ENCODE measurements at places on chromosomes 6 and 20.

- DNase-seq = peak; percentile 37
These were observed 124.3 kb downstream of the IPCEF1 start for GRCh38 chr6:154232013-154232910.

GRCh38 chr6:135233686-135234491, 52.8 kb downstream of the MYB start:
- DNase-seq = no peak

DNA sequence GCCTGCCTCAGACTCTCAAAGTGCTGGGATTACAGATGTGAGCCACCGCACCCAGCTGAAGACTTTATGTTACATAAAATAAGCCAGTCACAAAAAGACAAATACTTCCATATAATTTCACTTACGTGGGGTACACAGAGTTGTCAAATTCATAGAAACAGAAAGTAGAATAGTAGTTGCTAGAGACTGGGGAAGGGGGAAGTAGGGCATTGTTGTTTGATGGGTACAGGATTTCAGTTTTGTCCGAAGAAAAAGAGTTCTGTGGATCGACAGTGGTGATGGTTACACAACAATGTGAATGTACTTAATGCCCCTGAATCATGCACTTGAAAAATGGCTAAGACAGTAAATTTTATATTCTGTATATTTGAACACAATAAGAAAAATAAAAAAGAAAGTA, 41.6 kb upstream of the ANKEF1 start:
- no peak for DNase-seq

DNA sequence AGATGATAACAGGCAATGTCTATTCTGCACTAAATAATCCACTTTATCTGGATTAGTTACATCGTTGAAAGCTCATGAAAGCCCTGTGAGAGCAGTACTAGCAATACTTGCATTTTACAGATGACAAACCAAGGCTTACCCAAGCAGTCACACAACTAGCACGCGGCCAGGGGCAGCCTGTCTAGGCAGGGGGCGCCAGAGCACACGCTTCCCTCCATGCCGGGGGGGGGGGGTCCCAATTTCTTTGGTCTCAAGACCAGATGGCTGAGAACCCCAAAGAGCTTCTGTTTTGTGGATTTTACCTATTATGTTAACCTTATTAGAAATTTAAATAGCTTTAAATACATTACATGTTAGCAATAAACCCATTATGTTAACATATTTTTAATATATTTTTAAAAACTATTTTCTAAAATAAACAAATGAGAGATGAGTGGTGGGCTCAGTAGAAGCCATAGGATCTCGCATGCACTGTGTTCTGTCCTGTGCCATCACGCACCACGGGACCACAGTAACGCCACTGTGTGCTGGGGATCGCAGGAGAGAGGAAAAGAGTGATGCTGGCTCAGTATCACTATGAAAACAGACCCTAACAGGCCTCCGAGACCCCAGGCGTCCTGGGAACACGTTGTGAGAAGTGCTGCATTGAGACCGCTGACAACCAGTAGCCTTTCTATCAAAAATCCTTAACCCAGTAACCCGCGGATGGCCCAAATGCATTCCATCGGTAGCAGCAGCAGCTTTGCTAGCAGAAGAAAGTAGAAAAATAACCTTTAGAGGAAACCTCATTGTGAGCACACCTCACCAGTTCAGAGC, 5.3 kb upstream of the PRR18 start:
- peak; percentile 21 for DNase-seq

DNA sequence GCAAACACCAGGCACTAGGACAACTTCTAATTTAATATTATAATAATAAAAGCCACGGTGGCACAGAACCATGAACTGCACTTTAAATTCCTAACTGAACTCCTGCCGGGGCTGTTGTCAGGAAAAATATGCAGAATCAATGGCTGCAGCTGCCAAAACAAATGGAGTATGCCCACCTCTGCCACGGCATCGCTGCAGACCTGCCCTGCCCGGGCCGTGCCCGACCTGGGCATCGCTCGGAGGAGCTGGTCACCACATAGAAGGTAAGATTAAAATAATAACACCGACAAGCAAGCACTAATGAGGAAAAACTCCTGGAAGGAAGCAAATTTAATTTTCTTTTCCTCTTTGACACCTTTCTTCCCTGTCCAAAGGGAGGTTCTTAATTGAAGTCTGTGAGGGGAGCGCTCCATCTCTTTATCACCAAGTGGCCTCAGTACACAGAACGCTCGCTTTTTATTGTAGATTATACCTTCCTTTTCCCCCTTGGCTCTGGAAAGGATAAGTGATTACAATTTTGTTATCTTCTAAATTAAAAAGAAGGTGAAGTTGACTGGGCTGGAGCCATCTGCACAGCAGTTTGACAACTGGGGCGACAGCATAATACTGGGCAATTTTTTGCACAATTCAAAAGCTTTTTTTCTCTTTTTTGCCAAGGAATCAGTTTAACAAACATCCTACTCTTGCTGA, 351.3 kb downstream of the ZFAND3 start:
- no peak for DNase-seq

DNA sequence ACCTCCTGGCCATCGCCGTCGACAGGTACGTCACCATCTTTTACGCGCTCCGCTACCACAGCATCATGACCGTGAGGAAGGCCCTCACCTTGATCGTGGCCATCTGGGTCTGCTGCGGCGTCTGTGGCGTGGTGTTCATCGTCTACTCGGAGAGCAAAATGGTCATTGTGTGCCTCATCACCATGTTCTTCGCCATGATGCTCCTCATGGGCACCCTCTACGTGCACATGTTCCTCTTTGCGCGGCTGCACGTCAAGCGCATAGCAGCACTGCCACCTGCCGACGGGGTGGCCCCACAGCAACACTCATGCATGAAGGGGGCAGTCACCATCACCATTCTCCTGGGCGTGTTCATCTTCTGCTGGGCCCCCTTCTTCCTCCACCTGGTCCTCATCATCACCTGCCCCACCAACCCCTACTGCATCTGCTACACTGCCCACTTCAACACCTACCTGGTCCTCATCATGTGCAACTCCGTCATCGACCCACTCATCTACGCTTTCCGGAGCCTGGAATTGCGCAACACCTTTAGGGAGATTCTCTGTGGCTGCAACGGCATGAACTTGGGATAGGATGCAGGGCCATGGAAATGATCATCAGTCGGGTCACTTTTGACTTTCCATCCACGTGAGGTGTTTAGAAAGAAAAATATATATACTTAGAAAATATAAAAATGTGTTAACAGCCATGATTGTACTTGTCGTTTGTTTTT, 868 bp downstream of the MC3R start:
- peak; percentile 6 for DNase-seq

- no peak for DNase-seq
These were observed 85.7 kb downstream of the DCDC2 start for GRCh38 chr6:24272148-24272547.

DNA sequence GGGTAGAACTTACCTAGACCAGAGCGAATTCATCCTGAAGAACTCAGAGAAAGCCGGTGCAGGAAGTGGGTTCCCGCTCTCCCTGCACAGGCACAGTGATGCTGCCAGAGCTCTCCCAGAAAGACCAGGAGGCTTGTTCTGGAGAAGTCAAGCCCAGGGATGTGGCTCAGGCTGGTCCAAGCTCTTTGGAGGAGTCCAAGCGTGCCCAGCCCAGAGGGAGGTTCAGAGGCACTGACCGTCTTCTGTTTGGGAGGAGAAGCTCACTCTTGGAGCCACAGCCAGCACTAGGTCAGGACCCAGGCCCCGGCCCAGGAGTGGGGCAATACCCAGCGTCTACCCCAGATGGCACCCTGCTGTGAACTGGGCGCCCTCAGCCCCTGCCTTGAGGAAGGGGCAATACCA, 1.5 kb upstream of the PMEPA1 start:
- DNase-seq = no peak

DNA sequence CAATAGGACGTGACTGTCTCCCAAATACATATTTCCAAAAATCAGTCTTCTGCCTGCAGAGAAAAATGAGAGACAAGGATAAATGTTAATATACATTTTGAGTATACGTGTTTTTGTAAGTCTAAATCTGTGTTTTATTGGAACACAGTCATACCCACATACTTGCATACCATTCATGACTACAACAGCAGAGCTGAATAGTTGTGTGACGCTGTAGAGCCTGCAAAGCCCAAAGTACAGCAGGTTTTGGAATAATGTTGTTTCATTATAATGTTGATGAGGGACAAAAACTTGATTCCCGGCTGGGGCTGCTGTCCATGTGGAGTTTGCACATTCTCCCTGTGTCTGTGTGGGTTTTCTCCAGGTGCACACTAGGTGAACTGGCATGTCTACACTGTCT, 23.8 kb upstream of the FBXO9 start:
- peak; percentile 86 for DNase-seq

GRCh38 chr6:5541751-5542432, 280.6 kb downstream of the FARS2 start:
- DNase-seq = peak; percentile 75

GRCh38 chr6:30144811-30145210, 8.9 kb downstream of the TRIM40 start:
- no peak for DNase-seq

DNA sequence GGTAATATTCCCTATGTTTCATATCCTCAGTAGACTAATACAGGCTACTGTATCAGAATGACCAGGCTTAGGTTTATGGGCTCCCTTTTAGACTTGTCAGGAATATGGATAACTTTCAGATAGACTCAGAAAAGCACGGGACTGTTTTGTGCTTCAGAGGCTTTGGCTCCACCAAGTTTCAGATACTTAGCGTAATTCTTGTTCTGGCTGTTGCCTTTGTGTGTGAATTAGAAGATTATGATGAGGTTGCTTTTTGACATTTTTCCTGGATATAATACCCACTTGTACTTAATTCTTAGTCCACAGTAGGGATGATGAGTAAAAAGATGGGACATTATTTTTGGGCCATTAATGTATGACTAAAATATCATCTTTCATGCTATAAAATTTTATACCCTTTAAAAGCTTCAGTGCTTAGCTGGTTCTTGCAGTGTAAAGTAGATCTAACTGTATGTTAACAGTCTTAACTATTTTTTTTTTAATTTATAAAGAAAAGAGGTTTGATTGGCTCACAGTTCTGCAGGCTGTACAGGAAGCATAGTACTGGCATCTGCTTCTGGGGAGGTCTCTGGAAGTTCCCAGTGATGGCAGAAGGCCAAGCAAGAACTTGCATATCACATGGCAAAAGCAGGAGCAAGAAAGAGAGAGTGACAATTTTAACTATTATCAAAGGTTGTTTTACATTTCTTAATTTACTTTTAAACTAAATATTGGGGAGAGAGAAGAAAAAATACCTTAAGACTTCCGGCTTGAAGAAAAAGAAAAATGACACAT, 120.7 kb downstream of the ZFAND3 start:
- DNase-seq = peak; percentile 54

DNA sequence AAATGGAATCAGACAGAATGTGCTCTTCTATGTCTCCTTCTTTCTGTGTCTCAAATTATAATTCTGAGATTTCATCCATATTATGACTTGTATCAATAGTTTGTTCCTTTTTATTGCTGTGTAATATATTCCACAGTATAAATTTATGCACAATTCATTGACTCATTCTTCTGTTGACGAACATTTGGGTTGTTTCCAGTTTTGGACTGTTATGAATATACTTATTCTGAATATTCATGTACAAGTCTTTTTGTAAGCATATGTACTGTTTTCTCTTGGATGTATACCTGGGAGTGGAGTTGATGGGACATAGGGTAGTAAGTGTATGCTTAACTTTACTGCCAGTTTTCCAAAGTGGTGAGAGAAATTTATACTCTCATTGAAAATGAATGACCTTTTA, 28.1 kb upstream of the TRAF3IP2 start:
- DNase-seq = no peak

GRCh38 chr6:100084316-100084990, 90.4 kb upstream of the MCHR2 start:
- DNase-seq = peak; percentile 95

DNA sequence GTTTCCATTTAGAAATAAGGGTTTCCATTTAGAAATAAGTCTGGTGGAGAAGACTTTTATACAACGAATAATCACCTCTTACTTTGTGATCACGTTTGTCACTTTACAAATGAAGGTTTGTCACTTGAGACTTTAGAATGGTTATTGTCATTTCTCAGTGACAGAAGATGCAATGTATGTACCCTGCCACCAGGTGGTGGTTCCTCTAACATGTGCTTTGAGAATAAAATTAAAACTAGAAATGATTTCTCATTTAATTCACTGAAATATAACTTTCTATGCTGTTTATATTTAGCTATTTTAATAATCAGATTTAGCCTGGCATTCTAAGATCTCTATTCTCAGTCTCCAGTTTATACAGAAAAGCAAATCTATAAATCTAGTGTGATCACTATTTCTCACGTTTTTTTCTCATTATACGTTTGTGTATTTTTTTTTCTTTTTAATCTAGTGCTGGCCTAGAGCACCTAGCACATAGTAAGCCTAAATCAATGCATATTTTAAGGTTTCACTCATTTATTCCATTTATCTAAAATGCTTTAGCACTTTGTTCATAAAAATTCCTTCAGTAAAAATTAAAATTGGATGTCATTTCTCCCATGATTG, 57.4 kb upstream of the TFAP2D start:
- DNase-seq = no peak

DNA sequence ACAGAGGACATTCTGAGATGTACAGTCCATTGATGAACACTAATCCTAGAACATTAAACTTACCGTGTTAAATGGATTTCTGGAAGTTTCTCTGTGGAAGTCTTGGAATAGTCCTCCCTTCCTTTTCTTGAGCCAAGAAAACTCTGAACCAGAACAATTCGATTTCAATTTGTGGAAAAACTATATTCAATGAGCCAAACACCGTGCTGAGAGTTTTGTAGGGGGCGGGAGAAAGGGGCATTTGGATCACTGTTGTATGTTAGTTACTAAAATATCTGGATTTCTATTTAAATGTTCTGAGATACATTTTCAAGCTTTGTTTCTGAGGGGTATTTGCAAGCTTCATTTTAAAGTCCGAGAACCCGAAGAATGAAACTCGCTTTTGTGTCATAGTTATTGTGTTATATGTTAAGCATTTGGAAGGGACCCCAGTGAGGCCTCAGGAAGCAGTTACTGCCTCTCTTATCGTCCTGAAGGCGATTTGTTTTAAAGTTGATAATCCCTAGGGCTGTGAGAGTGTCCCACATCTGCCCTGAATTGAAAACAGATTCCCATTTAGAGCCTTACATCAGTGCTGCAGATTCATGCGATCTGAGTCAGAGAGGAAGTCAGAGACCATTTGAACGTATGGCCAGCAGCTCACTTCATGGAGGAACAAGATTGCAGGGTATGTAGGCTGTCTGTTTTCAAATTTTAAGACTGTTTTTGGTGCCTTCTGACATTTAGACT, 70.8 kb upstream of the SASH1 start:
- peak; percentile 98 for DNase-seq

DNA sequence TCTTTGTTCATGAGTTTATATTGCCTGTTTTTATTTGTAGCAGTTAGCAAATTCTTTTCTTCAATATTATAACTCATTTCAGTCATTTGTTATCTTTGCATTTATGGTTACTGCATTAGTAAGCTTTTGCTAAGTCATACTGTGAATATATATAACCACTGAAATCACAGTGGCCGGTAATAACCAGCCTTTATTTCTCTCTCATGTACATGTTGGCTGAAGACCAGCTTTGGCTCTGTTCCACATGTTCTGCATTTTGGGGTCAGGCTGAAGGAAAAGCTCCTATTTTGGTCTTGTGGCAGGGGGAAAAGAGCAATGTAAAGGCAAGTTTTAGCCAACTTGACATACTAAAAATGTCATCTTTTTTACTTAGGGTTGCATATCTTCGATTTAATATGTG, 276.3 kb downstream of the BCKDHB start:
- DNase-seq = peak; percentile 92

- DNase-seq = no peak
These were observed 7.9 kb downstream of the RSPH4A start for GRCh38 chr6:116624036-116624805.

GRCh38 chr6:54722328-54722727, 124.2 kb upstream of the FAM83B start:
- DNase-seq = no peak

Measured in fibroblast of skin of right biceps (primary cell).